ENCODE measurements at places on chromosomes 5 and 9.
A peak's percentile ranks its signal among the peaks of the same experiment; 100 is the strongest.

DNA sequence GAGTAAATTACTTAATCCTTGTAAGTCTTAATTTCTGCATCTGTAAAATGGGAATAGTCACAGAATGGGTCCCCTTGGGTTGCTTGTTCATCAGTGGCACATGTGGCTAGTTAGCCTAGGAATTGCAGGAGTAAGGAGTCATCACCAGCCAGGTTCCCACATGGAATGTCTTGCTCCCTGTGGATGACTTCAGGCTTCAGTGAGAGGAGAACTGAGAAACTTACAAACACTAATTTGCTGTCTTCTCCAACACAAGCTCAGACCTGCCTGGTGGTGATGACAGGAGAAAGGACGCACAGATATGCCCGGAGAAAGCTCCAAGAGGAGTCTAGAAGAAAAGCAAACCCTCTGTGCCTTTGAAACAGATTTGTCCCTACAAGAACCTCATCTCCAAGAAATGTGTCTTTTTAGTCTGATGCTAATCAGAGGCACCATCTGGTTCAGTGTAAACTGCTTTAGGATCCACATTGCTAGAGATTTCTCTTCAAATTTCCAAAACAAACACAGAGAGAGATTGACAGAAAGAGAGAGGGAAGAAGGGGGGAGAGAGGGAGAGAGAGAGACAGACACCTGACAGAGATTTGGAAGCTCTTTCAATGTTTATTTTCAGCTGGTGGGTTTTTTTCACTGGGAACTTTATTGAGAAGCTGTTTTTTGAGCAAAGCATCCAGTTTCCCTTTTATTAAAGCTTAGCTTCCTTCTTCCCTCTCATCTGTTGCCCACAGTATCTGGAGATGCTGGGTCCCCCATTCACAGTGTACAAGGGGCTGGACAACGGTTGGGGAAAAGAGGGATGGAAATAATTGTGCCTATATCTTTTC is 128.3 kb downstream of the DOCK2 start:
- no peak for DNase-seq

GRCh38 chr5:36875051-36875789 is 1.3 kb upstream of the NIPBL start:
- peak; percentile 71 for DNase-seq

DNA sequence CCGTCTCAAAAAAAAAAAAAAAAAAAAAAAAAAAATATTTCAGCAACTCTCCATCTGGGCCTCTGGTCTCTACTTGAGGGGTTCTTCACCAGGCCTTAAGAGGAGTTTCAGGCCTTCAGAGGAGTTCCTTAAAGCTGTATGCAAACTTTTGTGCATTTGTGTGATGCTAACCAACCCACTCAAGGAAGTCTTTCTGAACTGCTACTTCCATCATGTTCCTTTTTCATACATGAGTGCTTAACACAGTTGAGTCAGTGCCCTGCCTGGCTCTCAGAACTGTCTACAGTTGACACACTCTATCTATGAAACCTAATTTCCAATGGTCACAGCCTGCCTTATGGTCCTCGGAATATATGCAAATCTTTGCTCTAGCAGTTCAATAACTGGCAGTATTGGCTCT is 146.5 kb downstream of the MEF2C start:
- DNase-seq, result peak; percentile 61

DNA sequence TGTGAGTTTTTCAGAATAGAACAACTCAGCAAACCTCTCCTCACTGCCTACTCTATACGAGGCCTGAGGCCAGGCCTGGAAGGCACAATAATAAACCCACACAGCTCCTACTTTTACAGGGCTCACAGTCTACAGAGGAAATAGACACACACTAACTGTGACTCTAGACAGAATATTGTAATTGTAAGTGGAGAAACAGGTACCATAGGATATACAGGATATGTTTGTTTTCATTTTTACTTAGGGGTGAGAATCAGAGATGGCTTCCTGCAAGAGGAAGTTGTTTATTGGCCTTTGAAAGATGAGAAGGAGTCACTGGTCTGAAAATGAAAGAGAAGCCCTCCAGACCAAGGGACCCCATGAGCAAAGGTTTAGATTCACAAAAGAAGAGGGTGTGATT is 35.8 kb upstream of the TGFBR1 start:
- no peak for DNase-seq

GRCh38 chr5:32996336-32996735 is 285.2 kb downstream of the NPR3 start:
- DNase-seq, result no peak

All from suppressor macrophage (primary cell).